ENCODE measurements at places on chromosomes 2 and 18. TPM values are rescaled to one million over a fixed set of nuclear protein-coding genes. Genes with fewer than 3 reads are reported as not detected.
A peak's percentile ranks its signal among the peaks of the same experiment; 100 is the strongest.

GRCh38 chr18:12271376-12272235 lies 17.4 kb downstream of the CIDEA start:
- peak; percentile 68 for DNase-seq

- no peak for DNase-seq
Measured at GRCh38 chr2:33104052-33104623, 157.4 kb downstream of the LTBP1 start.

GRCh38 chr2:9650119-9650821 lies 19.5 kb upstream of the YWHAQ start:
- peak; percentile 17 for DNase-seq

- no peak for DNase-seq
Measured at GRCh38 chr2:119051263-119051662, 107.3 kb downstream of the C1QL2 start.

DNA sequence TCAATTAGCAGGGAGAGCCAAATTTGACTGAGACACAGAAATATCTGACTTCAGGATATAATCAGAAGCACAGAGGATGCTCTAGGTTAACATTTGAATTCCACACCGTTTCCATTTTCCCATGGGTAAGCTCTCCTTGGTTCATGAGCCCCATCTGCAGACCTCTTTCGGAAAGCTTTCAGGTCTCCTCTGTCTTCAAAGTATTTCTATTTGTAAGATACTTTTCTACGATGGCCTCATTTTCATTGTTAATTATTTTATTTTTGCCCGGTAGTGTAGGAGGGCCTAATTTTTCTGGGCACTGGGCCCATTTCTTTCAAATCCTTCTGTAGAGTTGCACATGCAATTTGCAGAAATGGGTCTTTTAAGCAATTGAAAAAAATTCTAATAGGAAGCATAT lies 53.8 kb downstream of the LRPPRC start:
- no peak for DNase-seq

GRCh38 chr2:1254662-1255343 lies 158.5 kb upstream of the TPO start:
- no peak for DNase-seq

The CNTNAP5 gene
- total RNA-seq: not detected

Measured in activated naive CD4-positive, alpha-beta T cell treated with anti-CD3 and anti-CD28 coated beads for 36 hours (primary cell).